ENCODE measurements at places on chromosomes 2 and 18. TPM values are rescaled to one million over a fixed set of nuclear protein-coding genes. Genes with fewer than 3 reads are reported as not detected.

Gene CYP26B1
- 13.1 TPM for polyA plus RNA-seq

Gene INPP1
- 16.4 TPM for polyA plus RNA-seq

Gene BMP10
- polyA plus RNA-seq, result not detected

Gene DLX1
- polyA plus RNA-seq, result not detected

Gene TMEM178A
- polyA plus RNA-seq, result 15.2 TPM

Gene LRATD1
- 12.0 TPM for polyA plus RNA-seq

Gene FBXO48
- 1.8 TPM for polyA plus RNA-seq

Gene ALLC
- not detected for polyA plus RNA-seq

Gene KCNK3
- polyA plus RNA-seq, result 1.5 TPM

Gene CYBRD1
- 73.0 TPM for polyA plus RNA-seq

Gene APCDD1
- polyA plus RNA-seq, result 11.1 TPM

Gene ICA1L
- polyA plus RNA-seq, result 10.9 TPM

Gene TMEFF2
- polyA plus RNA-seq, result 18.6 TPM

Gene CROCC2
- polyA plus RNA-seq, result 0.22 TPM

Gene LIMS2
- 52.6 TPM for polyA plus RNA-seq

Gene D2HGDH
- 25.0 TPM for polyA plus RNA-seq

Gene SLC11A1
- 1.7 TPM for polyA plus RNA-seq

DNA sequence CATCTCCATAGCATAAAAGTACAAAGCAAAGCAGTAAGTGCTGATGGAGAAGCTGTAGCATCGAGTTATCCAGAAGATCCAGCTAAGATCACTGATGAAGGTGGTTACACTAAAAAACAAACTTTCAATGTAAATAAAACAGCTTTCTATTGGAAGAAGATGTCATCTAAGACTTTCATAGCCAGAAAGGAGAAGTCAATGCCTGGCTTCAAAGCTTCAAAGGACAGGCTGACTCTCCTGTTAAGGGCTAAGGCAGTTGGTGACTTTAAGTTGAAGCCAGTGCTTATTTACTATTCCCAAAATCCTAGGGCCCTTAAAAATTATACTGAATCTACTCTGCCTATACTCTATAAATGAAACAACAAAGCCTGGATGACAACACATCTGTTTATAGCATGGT, 44.0 kb downstream of the METTL8 start:
- DNase-seq, result no peak

GRCh38 chr2:5696945-5697521, 4.8 kb downstream of the SOX11 start:
- peak; percentile 81 for DNase-seq

- no peak for DNase-seq
Observed at GRCh38 chr2:13121096-13121495, 404.4 kb downstream of the TRIB2 start.

DNA sequence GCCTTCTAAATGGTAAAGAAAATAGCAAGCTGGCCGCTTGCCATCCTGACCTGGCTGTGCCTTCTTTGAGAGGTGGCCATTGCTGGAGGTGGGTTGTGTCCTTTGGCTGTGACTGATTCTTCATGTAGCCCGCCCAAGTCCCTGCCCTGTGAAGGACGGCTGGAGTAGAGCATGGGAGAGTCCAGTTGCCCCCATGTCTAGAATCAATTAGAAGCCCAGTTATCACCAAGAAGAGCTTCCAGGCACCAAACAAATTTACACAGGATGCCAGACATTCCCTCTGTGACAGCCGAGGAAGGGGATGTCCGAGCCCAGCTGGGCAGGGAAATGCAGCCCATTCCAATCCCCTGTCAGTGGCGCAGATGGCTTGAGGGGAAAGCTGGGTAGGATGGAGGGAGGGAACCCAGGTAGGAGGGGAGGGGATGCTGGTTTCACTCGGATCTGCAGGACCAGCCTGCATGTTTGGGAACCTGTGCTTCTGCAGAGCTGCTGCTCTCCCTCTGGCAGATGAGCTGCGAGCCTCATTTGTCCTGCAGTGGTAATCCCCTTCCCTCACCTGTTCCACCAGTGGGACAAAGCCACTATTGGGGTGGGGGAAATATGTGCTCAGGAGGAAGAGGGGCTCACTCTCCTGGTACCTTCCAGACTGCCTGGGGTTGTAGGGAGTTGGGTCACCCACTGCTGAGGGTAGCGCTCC, 25.7 kb upstream of the ASB18 start:
- DNase-seq, result no peak

DNA sequence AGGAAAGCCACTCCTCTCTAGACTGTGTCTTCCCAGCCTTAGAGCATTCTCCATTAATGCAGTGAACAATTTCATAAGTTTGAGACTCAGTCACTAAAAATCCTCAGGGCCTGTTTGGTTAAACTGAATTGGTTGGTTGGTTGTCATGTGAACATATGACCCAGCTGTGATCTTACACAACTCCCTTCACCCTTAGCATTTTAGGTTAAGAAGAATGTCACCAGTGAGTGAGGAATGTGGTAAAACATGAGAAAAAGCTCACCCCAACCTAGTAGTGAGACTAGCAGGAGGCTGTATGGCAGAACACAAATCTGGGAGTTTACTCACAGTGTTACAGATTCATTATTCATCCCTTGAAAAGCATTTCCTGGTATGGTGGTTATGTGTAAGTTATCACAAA, 32.4 kb downstream of the LHCGR start:
- no peak for DNase-seq

DNA sequence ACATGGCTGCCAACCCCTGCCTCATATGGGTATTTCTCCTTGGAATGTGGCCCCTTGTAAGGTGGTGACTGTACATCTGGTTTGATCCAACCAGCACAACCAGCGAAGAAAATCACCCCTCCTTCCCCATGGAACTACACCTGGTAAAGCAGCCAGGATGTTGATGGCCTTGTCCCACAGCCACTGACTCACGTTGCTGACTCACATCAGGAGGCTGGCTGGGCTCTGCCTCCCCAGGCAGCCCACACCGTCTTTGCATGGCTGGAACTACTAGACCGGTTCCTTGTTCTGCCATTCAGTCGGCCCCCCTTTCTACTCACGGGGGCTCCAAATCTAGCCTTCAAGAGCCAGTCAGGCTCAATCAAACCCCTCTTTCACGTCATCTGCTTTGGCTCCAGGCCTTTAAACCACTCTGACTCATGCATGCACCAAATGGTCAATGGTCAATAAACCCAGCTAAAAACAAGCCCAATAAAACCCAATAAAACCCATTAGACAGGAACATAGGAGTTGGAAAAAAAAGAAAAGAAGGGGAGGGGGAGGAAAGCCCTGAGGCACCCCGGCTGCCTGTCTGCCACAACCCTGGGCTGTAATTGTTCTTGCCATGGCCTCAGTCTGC, 114.8 kb downstream of the PLB1 start:
- no peak for DNase-seq

- no peak for DNase-seq
Observed at GRCh38 chr18:3541549-3542386, 91.8 kb downstream of the TGIF1 start.

- DNase-seq, result no peak
Observed at GRCh38 chr2:59920961-59921360, 632.5 kb downstream of the BCL11A start.

DNA sequence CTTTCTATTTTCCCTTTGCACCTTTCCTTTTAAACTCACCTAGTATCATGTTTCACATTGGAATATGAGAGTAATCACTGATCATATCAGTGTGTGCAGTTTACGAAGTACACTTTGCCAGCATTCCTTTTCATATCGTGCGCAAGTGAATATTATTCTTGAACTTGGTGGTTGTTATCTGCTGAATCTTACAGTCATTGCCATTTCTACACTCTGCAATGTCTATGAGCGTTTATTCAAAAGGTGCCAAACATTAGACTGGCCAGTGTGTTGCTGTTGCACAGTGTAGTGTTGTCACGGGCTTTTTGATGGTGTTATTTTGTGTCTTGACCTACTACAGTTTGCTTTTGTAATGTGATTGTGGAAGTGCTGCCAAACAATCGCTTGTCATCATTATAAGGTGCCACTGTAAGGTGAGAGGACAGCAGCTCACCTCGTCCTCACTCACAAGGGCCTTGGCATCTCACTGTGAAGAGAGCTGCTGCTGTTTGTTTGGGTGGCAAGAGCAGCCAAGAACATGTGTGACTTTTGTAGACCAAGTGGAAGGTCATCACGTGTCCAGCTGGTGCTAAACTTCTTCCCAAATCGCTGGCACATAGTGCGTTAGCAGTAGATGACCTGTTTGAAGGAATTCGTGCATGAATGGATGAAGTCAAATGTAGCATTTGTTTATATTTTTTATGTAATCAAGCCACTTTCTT, 113.3 kb downstream of the MYO1B start:
- no peak for DNase-seq

GRCh38 chr2:235964787-235965390, 203.3 kb downstream of the GBX2 start:
- DNase-seq, result no peak

DNA sequence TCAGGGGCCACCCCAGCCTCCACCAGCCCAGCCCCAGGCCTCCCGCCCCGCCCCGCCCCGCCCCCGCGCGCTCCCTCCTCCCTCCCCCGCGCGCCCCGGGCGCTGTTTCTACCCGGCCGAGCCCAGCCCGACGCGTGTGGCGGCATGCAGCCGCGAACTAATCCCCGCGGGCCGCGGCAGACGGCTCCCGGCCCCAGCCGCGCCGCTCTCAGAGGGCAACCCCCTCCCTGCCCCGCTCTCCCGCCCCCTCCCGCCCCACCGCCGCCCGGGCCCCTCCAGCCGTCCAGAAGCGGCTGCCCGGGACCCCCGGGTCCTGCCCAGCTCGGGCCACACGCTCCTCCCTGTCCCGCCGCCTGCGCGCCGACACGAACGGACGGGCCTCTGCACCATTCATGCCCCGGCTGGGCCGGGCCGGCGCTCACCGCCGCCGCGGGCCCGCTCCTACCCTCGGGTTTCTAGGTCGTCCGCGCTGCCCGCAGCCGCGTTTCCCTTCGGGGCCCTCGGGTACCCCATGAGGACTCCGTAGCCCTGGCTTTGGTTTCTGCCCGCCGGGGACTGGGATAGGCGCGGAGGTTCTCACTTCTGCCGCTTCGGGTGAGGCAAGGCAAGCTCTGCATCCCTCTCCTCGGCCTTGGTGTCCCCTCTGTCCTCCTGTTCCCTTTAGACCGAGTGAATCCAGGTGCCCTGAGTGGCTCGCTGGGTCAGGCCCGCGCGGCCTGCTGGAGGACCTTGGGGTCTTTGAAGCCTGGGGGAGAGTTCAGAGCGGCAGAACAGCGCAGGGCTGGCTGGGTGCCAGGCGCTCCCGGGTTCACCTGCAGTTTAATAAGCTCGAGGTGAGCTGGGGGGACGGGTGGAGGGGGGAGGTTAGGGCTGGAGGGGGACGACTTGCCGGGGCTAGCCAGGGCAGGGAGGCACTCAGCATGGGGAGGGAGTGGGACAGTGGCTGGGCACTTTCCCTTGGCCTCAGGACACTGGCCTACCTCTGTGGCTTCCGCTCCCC, 3.1 kb downstream of the WNT10A start:
- no peak for DNase-seq

- peak; percentile 90 for DNase-seq
Observed at GRCh38 chr2:64228126-64228678, 84.0 kb upstream of the PELI1 start.

- no peak for DNase-seq
Observed at GRCh38 chr18:13252686-13253410, 34.3 kb downstream of the LDLRAD4 start.

DNA sequence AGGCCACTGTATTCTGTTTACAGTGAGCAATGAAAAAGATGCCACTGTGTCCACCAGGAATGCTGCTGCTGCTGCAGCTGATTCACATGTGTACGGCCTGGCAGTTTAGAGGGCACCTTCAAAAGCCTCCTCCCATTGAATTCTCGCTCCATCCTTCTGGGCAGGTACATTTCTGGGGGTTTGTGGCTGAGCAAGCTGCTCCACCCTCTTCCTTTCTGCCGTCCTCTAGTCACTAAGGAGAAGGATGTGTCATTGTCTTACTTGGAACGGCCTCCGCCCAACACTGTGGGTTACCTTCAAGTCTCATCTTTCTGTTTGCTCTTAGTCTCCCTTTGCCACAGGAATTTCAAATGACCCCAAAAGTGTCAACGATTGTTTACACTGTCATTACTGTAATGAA, 182.0 kb downstream of the ZBTB7C start:
- DNase-seq, result no peak

DNA sequence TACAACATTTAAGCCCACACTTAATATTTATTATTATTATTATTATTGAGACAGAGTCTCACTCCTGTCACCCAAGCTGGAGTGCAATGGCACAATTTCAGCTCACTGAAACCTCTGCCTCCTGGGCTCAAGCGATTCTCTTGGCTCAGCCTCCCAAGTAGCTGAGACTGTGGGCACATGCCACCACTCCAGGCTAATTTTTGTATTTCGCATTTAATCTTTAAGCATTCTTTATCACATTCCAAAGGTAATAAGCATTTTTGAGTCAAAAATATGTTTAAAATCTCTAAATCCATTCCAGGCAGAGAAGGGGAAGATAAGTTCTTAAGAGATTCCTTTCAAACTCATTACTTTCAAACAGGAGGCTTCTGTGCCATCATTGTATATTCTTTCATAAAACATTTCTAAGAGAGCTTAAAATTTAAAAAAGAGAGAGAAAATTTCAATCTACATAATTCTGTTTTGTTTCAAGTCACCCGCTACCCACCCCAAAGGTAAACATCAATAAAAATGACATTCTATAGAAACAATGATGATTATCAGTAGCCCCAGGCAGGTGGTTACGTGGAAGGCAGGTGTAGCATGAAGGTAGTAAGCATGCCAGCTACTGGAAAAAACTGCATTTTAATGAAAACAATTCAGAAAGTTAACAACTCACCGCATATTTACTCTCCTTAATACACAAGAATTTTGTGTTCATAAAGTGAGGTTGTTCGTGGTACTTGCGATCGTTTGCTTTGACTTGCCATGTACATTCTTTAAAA, 84.4 kb upstream of the NARS1 start:
- no peak for DNase-seq

GRCh38 chr18:41783065-41783818, 171.8 kb upstream of the PIK3C3 start:
- no peak for DNase-seq

- no peak for DNase-seq
Observed at GRCh38 chr2:164542581-164543021, 78.7 kb downstream of the GRB14 start.

- no peak for DNase-seq
Observed at GRCh38 chr2:177930916-177931315, 141.7 kb downstream of the PDE11A start.

GRCh38 chr2:104857262-104858005, 3.5 kb downstream of the POU3F3 start:
- no peak for DNase-seq

DNA sequence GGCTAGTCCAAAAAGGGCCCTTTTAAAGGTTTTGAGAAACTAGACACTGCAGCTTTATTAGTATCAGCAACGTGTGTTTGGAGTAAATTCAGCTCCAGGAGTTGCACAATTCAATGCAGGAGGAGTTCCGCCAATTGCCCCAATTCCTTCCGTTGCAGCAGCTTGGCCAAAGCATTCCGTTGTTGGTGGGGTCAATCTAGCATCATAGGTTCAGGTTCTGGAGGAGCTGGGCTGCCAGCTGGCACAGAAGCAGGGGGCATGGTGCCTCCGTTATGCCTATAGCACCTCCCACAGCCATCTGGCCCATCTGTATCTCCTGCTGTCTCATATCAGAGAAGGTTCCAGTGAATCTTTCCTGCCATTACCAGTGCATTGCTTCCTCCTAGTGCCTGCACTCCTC, 55.4 kb downstream of the REL start:
- no peak for DNase-seq

GRCh38 chr2:224260372-224261020, 141.4 kb downstream of the FAM124B start:
- peak; percentile 81 for DNase-seq
